A549 treated with AZD2906 at 1 μM for 4 hours (cell line): ENCODE measurements at places on chromosomes 3 and 15. TPM values are rescaled to one million over a fixed set of nuclear protein-coding genes. Genes with fewer than 3 reads are reported as not detected.

Gene CSTA
- 0.81 to 1.1 TPM (median 0.86 TPM) in 5 replicates for total RNA-seq

Gene MYRIP
- total RNA-seq, result 0.05 TPM in 1 of 5 replicates, not detected in the others

Gene OIP5
- total RNA-seq, result 12.9 to 13.8 TPM (median 13.3 TPM) in 5 replicates

Gene VEPH1
- 0.30 to 0.91 TPM (median 0.45 TPM) in 5 replicates for total RNA-seq

Gene ATOSA
- total RNA-seq, result 7.9 to 10.9 TPM (median 10.2 TPM) in 5 replicates

Gene RAB6B
- 1.4 to 3.1 TPM (median 2.6 TPM) in 5 replicates for total RNA-seq

Gene TMOD2
- total RNA-seq, result 1.1 to 2.2 TPM (median 1.9 TPM) in 5 replicates

Gene CYP8B1
- total RNA-seq, result 0.02 TPM in 1 of 5 replicates, not detected in the others

Gene UBE3A
- 19.6 to 28.7 TPM (median 20.4 TPM) in 5 replicates for total RNA-seq

Gene TM6SF1
- total RNA-seq, result 0.09 to 0.13 TPM (median 0.10 TPM) in 4 of 5 replicates, not detected in the other

Gene ABHD17C
- 24.2 to 26.1 TPM (median 25.7 TPM) in 5 replicates for total RNA-seq

Gene LARP6
- 46.3 to 81.2 TPM (median 74.1 TPM) in 5 replicates for total RNA-seq

Gene MUC20
- total RNA-seq, result 0.30 to 0.87 TPM (median 0.61 TPM) in 5 replicates

Gene UQCC5
- total RNA-seq, result 50.5 to 63.3 TPM (median 59.7 TPM) in 5 replicates

Gene SLC28A2
- 0.03 to 0.05 TPM in 2 of 5 replicates, not detected in the others for total RNA-seq

Gene MUSTN1
- 0.21 TPM in 1 of 5 replicates, not detected in the others for total RNA-seq

Gene FANCD2OS
- not detected in 5 replicates for total RNA-seq

Gene ABHD14A
- total RNA-seq, result 11.4 to 15.9 TPM (median 15.6 TPM) in 5 replicates

Gene GOLGA8H
- total RNA-seq, result 1.9 to 3.4 TPM (median 2.5 TPM) in 5 replicates

Gene KBTBD13
- not detected in 5 replicates for total RNA-seq

Gene IQCH
- total RNA-seq, result 1.1 to 1.6 TPM (median 1.4 TPM) in 5 replicates

Gene TICRR
- total RNA-seq, result 10.5 to 12.4 TPM (median 11.6 TPM) in 5 replicates

Gene SNX22
- 0.49 to 1.2 TPM (median 0.95 TPM) in 5 replicates for total RNA-seq

Gene FOXL2
- total RNA-seq, result 3.0 to 4.6 TPM (median 4.5 TPM) in 5 replicates

Gene CCDC39
- total RNA-seq, result not detected in 5 replicates

Gene APH1B
- 17.0 to 24.8 TPM (median 20.8 TPM) in 5 replicates for total RNA-seq

Gene CTDSPL
- total RNA-seq, result 15.5 to 21.5 TPM (median 21.1 TPM) in 5 replicates

Gene ZKSCAN7
- total RNA-seq, result not detected in 5 replicates

Gene SYNPR
- not detected in 5 replicates for total RNA-seq

Gene TTLL3
- 5.5 to 8.2 TPM (median 7.4 TPM) in 5 replicates for total RNA-seq

Gene GP5
- 0.01 to 0.02 TPM in 2 of 5 replicates, not detected in the others for total RNA-seq

Gene HCN4
- 0.26 to 0.38 TPM (median 0.30 TPM) in 5 replicates for total RNA-seq

Gene ANKDD1A
- 1.7 to 1.9 TPM (median 1.7 TPM) in 5 replicates for total RNA-seq

Gene FETUB
- total RNA-seq, result 0.08 to 0.34 TPM (median 0.15 TPM) in 5 replicates

Gene SMCO1
- 0.03 TPM in 1 of 5 replicates, not detected in the others for total RNA-seq

Gene THRB
- total RNA-seq, result 1.1 to 2.1 TPM (median 1.6 TPM) in 5 replicates

Gene STRA6
- total RNA-seq, result 50.4 to 82.4 TPM (median 71.8 TPM) in 5 replicates

Gene DNAH1
- 0.64 to 1.2 TPM (median 0.90 TPM) in 5 replicates for total RNA-seq

Gene PCSK6
- total RNA-seq, result 12.0 to 14.0 TPM (median 13.7 TPM) in 5 replicates

Gene DVL3
- total RNA-seq, result 18.1 to 27.6 TPM (median 23.0 TPM) in 5 replicates

Gene CYP1A2
- not detected in 5 replicates for total RNA-seq

Gene TLR9
- 0.03 to 0.05 TPM (median 0.04 TPM) in 3 of 5 replicates, not detected in the others for total RNA-seq

Gene GRK7
- 0.02 to 0.05 TPM in 2 of 5 replicates, not detected in the others for total RNA-seq

Gene ACKR4
- 0.03 TPM in 1 of 5 replicates, not detected in the others for total RNA-seq

Gene MINAR1
- total RNA-seq, result 0.31 to 0.54 TPM (median 0.50 TPM) in 5 replicates
